ENCODE measurements at places on chromosomes 3 and 15.

DNA sequence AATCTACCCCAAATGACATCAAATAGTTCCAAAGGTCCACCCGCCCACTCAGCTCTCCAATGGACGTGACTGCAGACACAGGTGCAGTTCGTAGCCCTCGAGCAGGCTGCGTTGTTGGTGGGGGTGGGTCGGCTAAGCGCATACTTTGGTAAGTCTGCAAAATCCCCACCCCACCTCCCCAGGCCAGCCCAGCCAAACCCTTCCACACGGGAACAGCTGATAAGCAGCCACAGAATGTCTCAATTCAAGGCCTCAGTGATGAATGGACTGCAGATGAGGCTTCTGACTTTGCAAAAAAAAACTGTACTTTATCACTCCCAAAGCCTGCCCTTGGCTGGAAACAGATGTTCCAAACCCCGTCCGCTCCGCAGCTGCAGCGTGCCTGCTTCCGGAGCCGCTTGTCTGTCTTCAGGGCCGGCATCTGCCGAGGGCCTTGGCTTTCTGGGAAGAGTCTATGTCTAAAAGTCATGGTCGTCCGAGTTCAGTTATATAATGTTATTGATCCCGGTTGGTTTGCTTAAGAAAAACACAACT lies 38.2 kb downstream of the PCSK6 start:
- DNase-seq = peak; percentile 55

DNA sequence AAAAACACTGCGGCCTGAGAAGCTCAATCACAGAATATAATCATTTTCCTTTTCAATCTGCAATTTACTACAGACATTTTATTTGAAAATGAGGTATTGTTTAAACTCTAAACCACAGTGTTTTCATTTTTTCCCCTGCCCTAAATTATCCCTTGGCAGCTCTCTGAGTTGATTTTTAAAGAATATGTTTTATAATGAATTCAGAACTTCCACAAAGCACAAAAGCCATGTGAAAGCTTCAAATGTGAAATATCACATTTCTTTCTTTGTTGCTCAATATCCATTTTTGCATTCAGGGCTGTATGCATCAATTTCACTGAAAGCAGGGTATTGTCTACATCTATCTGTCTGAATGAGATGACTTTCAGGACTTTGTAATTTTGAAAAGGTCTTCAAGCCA lies 813.6 kb upstream of the ALCAM start:
- no peak for DNase-seq

DNA sequence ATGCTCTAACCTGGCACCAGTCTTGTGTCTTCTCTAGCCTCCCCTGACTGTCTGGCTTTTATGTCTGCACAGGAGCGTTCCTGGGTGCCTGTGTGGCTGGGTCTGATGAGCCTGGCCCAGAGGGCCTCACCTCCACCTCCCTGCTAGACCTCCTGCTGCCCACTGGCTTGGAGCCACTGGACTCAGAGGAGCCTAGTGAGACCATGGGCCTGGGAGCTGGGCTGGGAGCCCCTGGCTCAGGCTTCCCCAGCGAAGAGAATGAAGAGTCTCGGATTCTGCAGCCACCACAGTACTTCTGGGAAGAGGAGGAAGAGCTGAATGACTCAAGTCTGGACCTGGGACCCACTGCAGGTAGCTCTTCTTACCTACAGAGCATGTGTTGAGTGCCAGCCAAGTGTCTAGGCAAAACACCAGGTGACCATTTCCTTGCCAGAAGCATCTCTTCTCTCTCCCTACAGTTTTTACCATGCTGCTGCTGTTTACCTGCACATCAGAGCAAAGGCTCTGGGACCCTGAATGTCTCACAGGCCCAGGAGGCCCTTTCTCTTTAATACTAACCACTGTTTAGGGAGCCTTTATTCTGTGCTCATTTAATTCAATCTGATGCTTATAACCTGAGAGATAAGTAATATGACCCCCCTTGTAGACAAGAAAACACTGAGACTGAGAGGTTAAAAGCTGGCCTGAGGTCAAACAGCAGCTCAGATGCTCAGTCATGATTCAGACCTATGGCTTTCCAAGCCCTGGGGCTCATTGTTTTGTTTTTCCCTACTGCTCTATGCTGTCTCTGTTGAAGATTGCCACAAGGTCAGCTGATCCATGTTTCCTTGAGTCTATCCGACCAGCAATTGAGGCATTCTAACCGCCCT lies 10.4 kb downstream of the PODXL2 start:
- peak; percentile 18 for DNase-seq

DNA sequence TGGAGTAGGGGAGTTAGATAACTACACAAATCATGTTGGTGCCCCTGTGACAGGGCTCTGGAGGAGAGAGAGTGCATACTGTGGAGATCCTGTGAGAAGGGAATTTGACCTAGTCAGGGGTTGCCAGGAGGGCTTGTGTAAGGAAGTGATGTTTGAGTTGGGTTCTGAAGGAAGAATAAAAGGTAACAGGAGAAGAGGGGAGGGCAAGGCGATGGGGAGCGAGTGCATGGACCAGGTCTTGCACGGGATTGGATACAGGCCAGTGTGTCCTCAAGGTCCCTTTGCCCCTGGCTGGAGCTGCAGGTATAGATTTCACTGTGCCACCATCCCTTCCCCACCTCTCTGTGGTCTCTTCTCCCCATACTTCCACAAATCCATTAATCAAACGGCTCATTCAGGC lies 83.9 kb downstream of the RGMA start:
- no peak for DNase-seq

GRCh38 chr15:48572823-48573222 lies 72.7 kb downstream of the FBN1 start:
- DNase-seq = no peak
